ENCODE measurements at places on chromosomes 6 and 20.

DNA sequence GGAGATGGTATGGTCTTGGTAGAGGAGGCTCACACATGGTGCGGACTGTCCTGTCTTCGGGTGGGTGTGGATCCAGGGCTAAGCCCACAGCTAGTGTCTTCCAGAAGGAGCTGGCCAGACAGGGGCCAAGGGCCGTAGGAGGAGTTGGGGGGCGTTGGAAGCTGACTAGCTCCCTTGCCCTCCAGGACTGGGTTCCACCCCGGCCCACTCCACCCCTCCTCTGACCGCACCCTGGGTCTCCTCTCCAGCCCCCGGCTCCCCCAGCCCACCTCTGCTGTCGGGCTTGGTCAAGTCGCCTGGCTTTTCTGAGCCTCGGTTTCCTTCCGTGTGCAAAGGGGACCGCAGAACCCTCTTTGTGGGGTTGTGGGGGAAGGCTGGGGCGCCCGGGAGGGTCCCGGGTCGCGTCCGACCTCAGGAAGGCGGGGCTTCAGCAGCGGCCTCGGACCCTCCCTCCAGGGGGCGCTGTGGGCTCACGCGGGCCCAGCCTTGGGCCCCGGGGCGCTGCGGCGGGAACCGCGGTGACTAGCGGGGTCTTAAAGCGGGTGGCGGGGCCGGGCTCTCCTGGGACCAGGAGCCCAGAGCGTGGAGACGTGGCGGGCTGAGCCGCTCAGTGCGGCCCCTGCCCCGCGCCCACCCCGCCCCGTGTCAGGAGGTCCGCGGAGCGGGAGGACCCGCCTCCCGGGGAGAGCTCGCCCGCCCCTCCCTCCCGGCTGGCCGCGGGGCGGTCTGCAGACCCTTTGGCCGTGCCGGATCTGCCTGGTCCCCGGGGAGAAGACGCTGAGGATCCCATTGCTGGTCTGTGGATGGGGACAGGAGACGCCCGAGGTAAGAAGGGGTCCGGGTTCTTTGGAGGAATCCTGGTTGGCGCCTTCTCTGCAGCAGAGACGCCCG is 5.4 kb downstream of the NPBWR2 start:
- no peak for DNase-seq

DNA sequence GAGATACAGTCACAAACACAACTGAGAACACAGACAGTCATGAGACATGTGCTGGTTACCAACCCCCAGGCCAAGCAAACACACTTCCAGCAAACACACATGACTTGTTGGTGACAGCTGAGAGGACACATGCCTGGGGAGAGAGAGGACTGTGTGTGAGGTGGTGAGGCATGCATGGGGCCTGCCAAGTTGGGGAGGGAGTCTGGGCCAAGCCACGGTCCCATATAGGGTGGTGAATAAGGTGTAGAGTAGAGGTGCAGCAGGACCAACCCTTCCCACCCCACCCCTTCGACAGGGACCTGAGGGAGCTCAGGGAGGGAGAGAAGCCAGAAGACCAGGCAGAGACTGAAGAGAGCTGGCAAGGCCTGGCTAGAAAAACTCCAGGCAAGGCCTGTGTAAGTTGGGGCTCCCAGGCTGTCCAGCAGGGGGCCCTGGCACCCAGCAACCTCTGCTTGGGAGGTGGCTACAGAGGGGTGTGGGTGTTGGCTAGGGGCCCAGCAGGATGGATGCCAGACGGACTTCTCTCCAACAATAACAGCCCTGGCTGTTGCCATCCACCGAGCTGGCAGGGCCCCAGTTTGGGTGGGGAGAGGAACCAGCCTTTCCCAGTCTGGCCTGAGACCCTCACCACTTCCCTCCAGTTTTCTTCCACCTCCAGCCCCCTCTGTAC is 2.0 kb upstream of the SLC29A1 start:
- peak; percentile 46 for DNase-seq

GRCh38 chr6:158194487-158195280 is 26.5 kb downstream of the GTF2H5 start:
- no peak for DNase-seq

GRCh38 chr6:45586216-45587171 is 208.8 kb upstream of the SUPT3H start:
- no peak for DNase-seq

- no peak for DNase-seq
Measured at GRCh38 chr6:150652848-150653613, 53.3 kb downstream of the PLEKHG1 start.

Measured in NCI-H2107 (cell line).